ENCODE measurements at places on chromosomes 3 and 15.

GRCh38 chr15:69897061-69897460 lies 200.7 kb downstream of the TLE3 start:
- no peak for DNase-seq

DNA sequence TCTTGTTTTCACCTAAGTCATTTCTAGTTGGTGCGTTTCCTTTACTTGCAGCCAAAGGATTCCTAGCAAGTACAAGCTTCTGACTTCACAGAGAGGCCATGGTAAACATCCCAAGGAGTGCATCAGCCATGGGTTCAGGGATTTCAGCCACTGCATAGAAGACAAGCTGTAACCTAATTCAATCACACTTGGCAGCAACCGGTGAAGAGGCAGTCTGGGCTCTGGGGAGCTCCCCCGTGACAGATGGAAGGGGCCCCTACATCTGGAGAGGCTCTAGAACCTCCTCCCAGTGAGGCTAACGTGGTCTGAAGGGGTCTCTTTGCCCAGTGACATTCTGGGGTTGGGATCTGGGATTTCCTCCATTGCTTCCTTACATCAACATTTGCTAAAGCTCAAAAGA lies 8.4 kb upstream of the SNRPA1 start:
- no peak for DNase-seq

- DNase-seq: no peak
Observed at GRCh38 chr3:190012784-190013183, 107.9 kb downstream of the P3H2 start.

GRCh38 chr3:183554377-183554776 lies 1.1 kb downstream of the KLHL6 start:
- DNase-seq: no peak

GRCh38 chr15:89116404-89116803 lies 28.1 kb downstream of the ABHD2 start:
- DNase-seq: no peak

DNA sequence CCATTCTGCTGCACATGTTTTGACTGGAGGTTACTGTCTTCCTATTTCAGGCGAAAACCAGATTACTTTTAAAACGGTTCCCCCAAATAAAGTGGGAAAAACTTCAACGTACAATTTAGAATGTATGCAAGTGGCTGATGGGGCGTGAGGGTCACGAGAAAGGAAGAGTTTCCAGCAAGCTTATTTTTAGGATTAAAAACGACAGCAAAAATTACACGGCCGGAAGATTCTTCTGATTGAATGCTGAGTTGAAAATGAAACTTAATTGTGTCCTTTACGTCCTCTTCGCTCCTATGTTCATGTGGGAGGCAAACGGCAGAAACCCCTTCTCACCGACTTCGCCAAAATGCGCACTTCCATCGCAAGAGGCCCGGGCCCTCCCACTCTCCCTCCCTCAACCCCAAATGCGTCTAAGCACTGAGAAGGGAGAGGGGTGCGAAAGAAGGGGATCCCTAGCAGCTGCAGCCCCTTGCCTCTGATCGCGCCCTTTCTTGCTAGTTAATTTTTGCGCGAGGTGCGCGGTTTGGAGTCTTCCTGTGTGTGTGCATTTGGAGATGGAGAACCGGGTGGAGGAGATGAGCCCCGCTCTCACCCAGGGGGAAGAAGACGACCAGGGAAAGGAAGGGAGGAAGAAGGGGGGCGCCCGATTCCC lies 656 bp downstream of the CD47 start:
- no peak for DNase-seq
